ENCODE measurements at places on chromosomes 16 and 17. TPM values are rescaled to one million over a fixed set of nuclear protein-coding genes. Genes with fewer than 3 reads are reported as not detected.
A peak's percentile ranks its signal among the peaks of the same experiment; 100 is the strongest.

The SEPTIN12 gene
- total RNA-seq = not detected

The CCL5 gene
- total RNA-seq = 0.56 TPM

The EFNB3 gene
- 1.6 TPM for total RNA-seq

The NOL3 gene
- 23.3 TPM for total RNA-seq

The MT1G gene
- 26.3 TPM for total RNA-seq

DNA sequence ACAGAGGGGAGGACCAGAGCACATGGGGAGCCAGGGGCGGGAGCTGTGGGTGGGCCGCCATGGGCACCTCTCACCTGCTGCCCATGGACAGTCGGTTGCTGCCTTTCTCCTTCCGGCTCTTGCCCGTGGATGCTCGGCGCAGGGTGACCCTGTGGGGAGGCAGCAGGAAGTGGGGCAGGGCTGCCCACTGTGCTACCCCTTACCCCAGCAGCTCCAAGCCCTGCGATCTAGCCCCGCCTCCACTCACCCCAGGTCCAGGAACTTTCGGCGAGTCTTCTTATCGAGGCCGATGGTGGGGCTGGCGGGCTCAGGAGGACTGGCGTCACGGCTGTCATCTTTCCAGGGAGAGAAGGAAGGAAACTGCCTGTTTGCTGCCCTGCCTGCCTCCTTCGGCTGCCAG lies 14.2 kb downstream of the SAMD14 start:
- no peak for ATAC-seq

- ATAC-seq = no peak
Observed at GRCh38 chr16:71201054-71201453, 29.5 kb downstream of the HYDIN start.

- ATAC-seq = no peak
Observed at GRCh38 chr16:21126518-21126917, 24.1 kb downstream of the DNAH3 start.

GRCh38 chr16:74580833-74581232 lies 26.1 kb downstream of the GLG1 start:
- ATAC-seq = no peak

- no peak for ATAC-seq
Observed at GRCh38 chr16:52953215-52953614, 99.5 kb downstream of the CHD9NB start.

DNA sequence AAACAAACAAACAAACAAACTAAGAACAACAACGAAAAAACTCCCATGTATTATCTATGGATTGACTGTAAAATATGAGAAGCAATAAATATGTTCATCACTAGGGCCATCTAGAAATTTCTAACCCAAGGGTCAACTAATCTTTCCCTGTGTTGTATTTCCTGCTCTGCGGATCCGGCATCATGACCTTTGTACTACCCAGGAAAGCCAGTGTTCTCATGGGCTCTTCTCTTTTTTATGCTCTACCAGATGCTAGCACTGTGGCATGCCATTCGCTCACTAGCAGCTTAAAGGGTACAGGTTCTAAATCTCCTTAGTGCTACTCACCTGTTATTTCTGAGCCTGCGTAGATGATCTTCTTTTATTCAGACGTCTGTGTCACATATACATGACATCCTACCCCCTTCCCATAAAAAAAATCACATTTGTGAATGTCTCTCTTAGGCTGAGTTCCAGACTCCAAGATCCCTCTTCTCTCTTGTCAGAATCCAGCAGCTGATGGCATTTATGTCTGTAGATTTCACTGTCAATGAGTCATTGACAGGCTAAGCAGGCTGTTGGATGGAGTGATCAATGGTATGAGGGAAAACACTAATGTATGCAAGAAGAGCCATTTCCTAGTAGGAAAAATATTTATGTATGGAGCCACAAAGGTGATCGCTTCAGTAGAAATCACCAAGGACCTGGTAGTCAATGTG lies 100.0 kb downstream of the WWOX start:
- ATAC-seq = peak; percentile 28

GRCh38 chr16:51184702-51185433 lies 33.8 kb upstream of the SALL1 start:
- ATAC-seq = no peak

DNA sequence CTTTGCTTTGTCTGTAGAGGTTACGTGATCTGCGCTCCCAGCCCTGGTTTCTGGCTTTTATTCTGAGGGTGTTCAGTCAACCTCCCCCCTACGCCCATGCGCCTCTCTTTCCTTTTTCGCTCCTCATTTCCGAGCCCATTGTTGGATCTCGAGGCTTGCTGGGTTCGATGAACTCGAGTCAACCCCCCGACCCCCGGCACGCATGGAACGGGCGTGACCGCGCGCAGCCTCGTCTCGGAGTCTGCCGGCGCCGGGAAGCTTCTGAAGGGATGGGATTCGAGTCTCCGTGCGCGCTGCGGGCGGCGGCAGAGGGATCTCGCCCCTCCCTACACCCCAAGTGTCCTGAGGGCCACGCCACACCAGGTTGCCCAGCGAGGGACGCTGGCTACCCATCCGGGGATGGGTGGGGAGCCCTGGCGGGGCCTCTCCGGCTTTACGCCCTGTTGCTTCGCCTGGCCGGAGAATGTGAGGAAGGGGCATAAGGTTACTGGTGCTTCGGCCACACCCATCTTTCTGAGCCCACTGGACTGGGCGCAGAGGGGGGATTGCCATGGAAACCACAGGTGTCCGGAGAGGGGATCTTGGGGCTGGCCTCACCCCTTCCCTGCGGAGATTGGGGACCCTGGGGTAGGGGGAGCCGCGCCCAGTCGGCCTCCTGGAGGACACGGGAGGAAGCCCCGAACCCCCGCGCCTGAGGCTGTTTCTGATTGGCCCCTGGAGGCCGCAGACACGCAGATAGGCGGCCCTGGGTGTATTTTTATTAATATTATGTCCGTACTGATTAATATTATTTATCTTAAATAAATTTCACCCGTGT lies 1.8 kb downstream of the MAPT start:
- no peak for ATAC-seq

GRCh38 chr16:14248791-14249190 lies 177.7 kb downstream of the MRTFB start:
- ATAC-seq = no peak

DNA sequence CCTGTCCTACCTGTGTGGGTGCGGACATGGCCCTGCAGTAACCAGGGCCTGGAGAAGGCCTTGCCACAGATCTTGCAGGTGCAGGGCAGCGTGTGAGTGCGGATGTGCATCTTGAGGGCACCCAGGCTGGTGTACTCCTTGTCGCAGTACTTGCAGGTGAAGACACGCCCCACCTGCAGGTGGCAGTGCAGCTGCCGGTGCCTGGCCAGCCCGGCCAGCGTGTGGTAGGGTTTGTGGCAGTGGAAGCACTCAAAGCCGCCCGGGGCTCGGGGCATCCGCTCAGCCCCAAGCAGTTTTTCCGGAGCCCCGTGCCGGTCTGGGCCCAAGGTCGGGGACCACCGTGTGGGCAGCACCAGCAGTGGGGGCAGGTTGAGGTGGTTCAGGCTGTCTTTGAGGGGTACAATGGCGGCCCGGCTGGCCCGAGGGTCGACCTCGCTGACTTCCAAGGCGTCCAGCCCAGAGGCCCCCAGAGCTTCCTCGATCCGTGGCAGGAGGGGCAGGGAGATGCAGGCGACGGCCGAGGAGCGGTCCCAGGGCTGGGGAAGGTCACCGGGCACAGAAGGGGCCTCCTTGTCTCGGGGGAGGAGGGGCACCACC lies 5.1 kb downstream of the SNAI3 start:
- ATAC-seq = peak; percentile 60

DNA sequence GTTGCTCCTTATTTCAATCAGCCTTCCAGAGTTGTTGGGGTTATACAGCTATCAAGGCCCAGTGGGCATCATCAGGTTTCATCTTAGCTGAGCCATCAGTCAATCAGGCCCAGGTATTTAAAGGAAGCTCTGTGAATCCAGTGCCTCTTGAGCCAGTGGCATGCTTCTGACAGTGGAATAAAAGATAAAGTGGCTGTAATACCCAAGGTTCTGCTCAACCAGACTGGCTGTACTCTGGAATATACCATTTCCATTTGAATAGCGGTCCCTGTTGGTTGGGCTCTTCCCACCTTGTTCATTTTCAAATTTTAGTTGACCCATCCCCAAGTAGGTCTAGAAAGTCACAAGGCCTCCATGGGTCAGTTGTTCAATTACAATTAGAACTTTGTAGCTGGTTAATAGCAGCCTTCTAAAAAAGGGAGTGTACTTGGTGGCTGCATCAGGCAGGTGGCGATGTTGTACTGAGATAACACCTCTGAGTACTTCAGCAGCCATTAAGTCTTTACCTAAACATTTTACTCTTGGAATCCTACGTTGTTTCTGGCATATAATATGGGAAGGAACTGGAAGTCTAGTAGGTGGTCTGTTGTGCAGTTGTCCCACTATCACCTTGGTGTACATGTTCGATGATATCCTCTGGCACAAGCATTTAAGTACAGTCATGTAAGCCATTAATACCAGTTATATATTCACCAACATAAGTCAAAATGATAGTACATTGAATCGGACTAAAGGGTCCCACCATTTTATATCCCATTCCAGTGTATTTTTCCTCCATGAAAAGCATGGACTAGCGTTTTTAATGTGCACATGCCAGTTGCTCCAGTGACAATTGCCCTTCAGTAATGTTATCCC lies 294.1 kb downstream of the BCAS3 start:
- ATAC-seq = peak; percentile 60

DNA sequence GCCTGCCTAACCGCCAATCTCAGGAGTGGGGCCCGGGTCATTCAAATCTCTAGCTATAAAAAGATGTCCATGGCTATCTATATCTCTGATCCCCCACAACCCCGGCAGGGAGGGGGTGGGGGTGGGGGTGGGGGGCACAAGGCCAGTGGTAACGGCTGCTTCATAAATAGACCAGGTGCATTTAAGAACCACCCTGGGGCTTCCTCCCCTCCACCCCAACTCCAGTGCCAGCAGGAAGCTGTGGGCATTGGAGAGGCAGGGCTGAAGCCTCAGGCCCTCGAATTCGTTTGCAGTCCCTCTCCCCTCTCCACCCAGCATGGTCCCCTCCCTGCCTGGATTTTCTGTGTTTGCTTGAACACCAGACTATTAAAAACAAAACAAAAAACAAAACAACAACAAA lies 56.0 kb downstream of the RAP1GAP2 start:
- ATAC-seq = no peak

DNA sequence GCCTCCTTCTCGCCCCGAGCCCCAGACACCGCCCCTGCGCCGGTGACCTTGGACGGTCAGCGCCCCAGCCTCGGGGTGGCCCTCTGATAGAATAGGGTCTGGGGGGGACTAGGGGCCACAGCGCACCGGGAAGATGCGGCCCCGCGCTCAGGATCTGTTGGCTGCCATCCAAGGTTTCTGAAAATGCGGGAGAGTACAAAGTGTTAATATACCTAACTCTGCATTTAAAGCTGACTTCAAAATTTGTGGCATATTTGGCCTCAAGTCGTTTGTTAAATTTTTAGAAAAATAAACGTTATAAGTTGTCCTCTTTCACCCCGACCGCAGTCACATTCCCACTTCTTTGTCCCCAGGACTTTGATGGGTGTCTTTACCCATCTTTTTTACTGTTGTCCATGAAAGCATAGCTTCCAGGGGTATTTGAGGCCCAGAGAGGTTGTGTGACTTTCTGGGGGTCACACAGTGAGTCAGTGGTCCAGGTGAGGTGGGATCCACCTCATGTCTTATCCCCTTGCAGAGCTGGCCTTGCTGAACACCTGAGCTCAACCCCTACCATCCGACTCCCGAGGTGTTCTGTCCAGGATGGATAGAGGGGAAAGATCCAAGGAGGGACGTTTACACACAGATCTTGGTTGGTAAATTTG lies 796 bp downstream of the NT5M start:
- ATAC-seq = no peak

GRCh38 chr17:73643001-73643851 lies 1.0 kb downstream of the SDK2 start:
- peak; percentile 26 for ATAC-seq

DNA sequence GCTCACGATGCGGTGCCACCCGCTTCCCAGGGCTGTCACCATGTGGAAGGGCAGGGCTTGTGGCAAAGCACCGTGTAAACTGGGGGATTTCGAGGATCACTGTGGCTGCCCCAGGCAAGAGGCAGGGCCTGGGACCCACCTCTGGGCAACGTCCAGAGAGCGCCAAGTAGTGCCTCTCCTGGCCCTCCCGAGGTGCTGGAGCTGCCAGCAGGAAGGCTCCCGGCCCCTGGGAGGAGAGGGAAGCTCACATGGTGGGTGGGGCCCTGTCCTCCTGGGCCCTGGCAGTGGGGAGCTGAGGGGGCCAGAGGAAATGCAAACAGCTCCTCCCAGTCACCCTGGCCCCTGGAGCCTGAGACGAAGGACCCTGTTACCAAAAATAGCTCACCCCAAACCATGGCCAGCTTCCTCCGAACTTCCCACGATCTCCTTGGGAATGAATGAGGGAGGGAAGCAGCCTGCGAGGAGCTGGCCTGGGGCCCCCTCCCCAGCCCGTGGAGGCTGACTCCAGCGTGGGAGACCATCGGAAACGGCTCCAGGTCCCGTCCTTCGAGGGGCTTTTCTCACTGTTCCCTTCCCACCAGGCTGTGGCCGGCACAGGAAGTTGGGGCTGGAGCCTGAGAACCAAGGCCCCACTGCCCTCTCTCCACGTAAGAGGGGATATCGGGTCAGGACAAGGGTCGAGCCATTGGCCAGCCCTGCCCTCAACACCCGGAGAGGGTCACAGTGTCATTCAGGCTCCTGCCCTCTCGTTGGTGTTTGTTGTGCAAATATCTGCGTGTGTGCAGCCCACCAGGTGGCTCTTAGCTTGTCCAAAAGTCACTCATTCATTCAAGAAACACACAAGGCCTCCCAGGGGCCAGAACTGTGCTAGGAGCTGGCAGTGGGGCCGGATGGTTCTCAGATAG lies 17.7 kb downstream of the VASN start:
- no peak for ATAC-seq

- no peak for ATAC-seq
Observed at GRCh38 chr16:25411396-25412081, 153.9 kb upstream of the ZKSCAN2 start.

- peak; percentile 48 for ATAC-seq
Observed at GRCh38 chr16:85717393-85718152, 28.8 kb upstream of the GINS2 start.
